Suprapubic skin (tissue), 4 donors: ENCODE measurements at places on chromosomes 1 and 21. TPM values are rescaled to one million over a fixed set of nuclear protein-coding genes. Genes with fewer than 3 reads are reported as not detected.

- peaks cover 18% of the 10 kb centered on the region for H3K4me1 ChIP-seq
- no peaks in the 10 kb centered on the region for H3K27me3 ChIP-seq
- H3K27ac ChIP-seq = no peak overlapping the region
- no peak for DNase-seq
These were observed 1.7 kb downstream of the COL8A2 start for GRCh38 chr1:36123356-36123755.

GRCh38 chr1:2014741-2015735, 4.1 kb upstream of the GABRD start:
- H3K36me3 ChIP-seq = no peaks in the 10 kb centered on the region
- H3K4me1 ChIP-seq = peaks cover 15% of the 10 kb centered on the region
- peaks cover 48% of the 10 kb centered on the region for H3K27me3 ChIP-seq
- H3K4me3 ChIP-seq = no peak overlapping the region
- H3K27ac ChIP-seq = no peak overlapping the region

GRCh38 chr1:221998186-221998612, 256.3 kb upstream of the DUSP10 start:
- DNase-seq = no peak
- no peaks in the 10 kb centered on the region for H3K27me3 ChIP-seq
- no peaks in the 10 kb centered on the region for H3K4me1 ChIP-seq

DNA sequence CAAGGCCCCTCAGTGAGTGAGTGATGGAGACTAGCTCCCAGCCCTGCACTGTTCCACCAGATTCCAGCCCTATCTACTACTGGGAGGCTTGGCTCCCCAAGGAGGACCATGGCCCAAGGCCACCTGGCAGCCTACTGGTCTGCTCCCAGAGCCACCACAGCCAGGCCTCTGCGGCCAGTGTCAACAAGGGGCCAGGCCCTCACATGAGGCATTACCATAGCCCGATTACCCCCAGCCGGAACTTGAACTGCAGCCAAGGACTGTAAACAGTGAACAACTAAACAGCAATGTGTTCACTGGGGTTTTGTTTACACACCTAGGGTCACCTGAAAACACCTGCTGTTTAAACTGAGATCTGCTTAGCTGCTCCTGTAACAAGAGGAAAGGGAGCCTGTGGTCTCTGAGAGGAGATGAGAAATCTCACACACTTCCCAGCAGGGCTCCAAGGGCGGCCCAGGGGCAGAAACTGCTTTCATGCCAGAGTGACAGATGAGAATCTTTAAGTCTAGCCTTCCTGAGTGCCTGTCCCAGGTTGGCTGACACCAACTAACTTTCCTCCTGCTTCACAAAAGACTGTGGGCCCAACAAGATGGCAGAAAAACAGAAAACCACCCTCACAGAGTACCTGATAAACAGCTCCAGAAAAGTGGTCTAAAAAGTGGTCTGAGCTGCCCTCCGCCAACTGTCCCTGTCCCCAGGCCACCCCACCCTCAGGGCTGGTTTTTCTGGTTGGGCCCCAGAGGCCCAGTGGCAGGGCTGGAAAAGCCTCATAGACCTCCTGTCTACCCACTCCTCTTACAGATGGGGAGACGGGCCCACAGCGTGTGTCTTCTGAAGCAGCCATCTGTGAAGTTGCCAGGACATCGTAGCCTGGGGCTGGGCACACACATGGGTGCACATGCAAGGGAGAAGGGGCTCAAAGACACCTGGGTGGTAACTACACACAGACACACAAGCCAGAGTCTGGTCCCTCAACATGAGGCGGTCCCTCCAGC, 28.8 kb downstream of the MEF2D start:
- no peaks in the 10 kb centered on the region for H3K27me3 ChIP-seq
- peaks cover 39% of the 10 kb centered on the region for H3K4me1 ChIP-seq
- DNase-seq = peak; percentile 76
- peak overlapping the region; percentile 44 for H3K27ac ChIP-seq
- no peak overlapping the region for H3K4me3 ChIP-seq
- peaks cover 100% of the 10 kb centered on the region for H3K36me3 ChIP-seq

DNA sequence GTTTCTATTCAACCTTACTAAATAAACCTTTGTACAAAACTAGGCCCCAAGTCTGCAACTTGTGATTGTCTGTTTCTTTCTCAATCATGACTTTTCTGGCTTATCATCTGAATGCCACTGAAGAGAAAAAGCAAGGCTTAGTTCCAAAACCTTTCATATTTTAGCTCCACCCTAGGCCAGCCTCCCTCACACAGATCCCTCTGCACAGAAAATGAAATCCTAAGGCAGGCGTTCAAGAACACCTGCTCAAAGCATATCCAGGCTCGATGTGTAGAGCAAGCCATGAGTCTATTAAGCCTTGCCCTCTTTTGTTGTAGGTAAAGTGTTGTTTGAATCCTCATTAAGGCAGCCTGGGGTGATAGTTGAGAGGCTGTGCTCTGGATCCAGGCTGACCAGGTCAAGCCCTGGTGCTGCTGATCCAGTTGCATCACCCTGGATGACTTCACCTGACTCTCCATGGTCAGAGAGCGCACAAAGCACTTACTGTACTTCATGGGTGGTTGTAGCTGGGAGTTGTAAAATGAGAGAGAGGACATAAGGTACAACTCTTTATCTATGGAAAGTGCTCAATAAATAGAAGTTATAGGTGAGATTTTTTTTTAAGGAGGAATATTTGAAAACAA, 39.0 kb downstream of the FYB2 start:
- H3K27ac ChIP-seq = no peak overlapping the region
- DNase-seq = no peak
- no peaks in the 10 kb centered on the region for H3K27me3 ChIP-seq
- no peak overlapping the region for H3K4me3 ChIP-seq
- no peaks in the 10 kb centered on the region for H3K4me1 ChIP-seq

DNA sequence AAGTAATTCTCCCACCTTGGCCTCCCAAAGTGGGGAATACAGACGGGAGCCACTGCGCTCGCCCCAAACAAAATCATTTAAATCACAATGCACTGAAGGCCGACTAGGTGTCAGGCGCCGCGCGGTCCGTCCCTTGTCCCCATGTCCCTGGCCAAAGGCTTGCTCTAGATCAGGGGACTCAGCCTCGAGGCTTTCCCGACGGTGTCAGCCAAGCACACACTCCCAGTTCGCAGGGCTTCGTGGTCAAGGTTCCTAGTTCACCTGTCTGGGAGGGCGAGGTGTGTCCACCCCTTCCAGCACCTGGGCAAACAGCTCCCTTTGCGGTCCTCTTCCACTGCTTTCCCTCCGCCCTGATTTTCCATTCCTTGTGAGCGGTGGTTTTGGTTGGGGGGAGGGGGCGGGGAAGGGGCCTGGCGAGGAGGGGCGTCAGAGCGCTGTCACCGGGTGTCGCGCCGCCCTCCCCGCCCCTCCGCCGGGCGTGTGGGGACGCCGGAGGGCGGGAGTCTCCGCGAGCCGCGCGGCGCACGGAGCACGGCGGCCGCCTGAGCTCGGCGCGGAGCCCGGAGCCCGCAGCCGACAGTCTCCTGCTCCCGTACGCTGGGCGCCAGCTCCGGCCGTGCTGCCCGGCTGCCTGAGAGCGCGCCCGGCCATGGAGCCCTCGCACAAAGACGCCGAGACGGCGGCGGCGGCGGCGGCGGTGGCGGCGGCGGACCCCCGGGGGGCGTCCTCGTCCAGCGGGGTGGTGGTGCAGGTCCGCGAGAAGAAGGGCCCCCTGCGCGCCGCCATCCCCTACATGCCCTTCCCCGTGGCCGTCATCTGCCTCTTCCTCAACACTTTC, at the start of gene STUM:
Gene STUM (plus strand): TSS at position 509 of the 838 bp plus-strand sequence. CDS start 141 bp downstream, at position 650.
- H3K4me1 ChIP-seq = peaks cover 35% of the 10 kb centered on the region
- H3K27ac ChIP-seq = peak within 1 kb of the TSS; percentile 42
- peaks cover 23% of the 10 kb centered on the region for H3K27me3 ChIP-seq
- H3K4me3 ChIP-seq = peak within 1 kb of the TSS; percentile 58
- H3K36me3 ChIP-seq = no peaks in the 10 kb centered on the region

- no peaks in the 10 kb centered on the region for H3K36me3 ChIP-seq
- H3K4me3 ChIP-seq = no peak overlapping the region
- no peak for DNase-seq
- peaks cover 16% of the 10 kb centered on the region for H3K4me1 ChIP-seq
- H3K27me3 ChIP-seq = no peaks in the 10 kb centered on the region
These were observed 24.2 kb upstream of the SYDE2 start for GRCh38 chr1:85224734-85225623.

DNA sequence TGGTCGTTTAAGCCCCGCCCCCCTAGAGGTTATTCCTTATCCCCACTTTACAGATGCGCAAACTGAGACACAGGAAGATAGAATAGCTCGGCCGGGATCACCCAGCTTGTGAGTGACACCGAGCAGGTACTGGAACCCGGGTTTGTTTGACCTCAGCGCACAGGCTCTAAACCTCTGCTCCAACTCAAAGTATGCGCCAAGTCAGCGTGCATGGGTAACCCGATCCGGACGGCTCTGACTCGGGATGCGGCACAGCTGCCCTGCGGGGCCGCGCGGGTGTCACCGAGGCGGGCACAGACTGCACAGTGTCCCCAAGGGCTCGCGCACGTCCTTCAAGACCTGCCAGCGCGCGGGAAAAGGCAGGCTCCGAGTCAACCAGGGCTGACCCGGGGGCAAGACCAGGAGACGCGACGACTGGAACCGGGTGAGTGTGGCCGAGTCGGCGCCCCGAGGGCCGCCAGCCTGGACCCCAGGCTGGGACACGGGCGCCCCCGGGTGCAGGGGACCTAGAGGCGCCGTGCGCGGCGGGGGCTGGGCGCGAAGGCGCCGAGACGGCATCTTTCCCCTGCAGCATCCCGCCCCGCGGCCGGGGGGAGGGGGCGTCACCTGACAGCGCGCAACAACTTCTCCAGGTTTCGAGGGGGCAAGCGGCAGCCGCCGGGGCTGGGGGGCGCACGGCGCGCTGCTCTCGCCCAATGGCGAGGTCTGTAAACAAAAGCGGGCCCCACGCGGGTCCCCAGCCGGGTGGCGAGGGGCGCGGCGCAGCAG, 101.9 kb upstream of the SOD1 start:
- peaks cover 37% of the 10 kb centered on the region for H3K27me3 ChIP-seq
- H3K4me3 ChIP-seq = peak overlapping the region; percentile 68
- no peaks in the 10 kb centered on the region for H3K36me3 ChIP-seq
- DNase-seq = no peak
- peaks cover 40% of the 10 kb centered on the region for H3K4me1 ChIP-seq
- H3K27ac ChIP-seq = no peak overlapping the region

- H3K36me3 ChIP-seq = no peaks in the 10 kb centered on the region
- no peaks in the 10 kb centered on the region for H3K27me3 ChIP-seq
- DNase-seq = no peak
- no peak overlapping the region for H3K27ac ChIP-seq
- no peak overlapping the region for H3K4me3 ChIP-seq
- peaks cover 74% of the 10 kb centered on the region for H3K4me1 ChIP-seq
These were observed 5.1 kb downstream of the LAMB3 start for GRCh38 chr1:209647156-209647555.

GRCh38 chr1:214101246-214101645, 113.5 kb downstream of the PROX1 start:
- no peak overlapping the region for H3K4me3 ChIP-seq
- H3K36me3 ChIP-seq = no peaks in the 10 kb centered on the region
- H3K27ac ChIP-seq = no peak overlapping the region
- no peaks in the 10 kb centered on the region for H3K4me1 ChIP-seq
- no peaks in the 10 kb centered on the region for H3K27me3 ChIP-seq
- DNase-seq = no peak

DNA sequence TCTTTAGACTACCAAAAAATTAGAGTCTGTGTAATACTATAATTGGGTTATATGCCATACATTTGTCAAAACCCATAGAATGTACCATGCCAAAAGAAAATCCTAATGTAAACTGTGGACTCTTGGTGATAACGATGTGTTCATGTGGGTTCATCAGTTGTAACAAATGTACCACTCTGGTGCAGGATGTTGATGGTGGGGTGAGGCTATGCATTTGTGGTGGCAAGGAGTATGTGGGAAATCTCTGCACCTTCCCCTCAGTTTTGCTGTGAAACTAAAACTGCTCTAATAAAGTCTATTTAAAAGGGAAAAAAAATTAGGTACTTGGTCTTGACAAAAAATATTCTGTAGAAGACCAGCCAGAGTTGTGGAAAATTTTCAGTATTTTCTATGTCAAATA, 43.4 kb downstream of the INKA2 start:
- H3K27ac ChIP-seq = no peak overlapping the region
- no peak overlapping the region for H3K4me3 ChIP-seq
- no peaks in the 10 kb centered on the region for H3K4me1 ChIP-seq
- no peaks in the 10 kb centered on the region for H3K27me3 ChIP-seq

DNA sequence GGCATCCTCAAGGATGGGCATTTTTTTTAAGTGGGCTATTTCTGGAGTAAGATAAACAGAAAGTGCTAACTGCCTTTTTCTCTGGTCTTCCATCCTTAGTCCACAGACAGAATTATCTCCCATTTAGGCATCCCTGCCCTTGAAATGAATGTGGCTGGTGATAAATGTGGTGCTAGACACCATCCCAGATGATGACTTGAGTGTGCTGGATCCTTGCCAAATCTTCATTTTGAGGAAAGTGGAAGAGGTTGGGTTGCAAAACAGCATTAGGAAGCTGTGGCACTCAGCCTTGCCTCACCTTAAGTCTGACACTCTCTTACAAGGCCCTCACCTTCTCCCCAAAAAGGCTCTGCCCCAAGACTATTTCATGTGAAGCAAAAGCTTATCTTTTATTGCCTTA, 19.2 kb downstream of the MAB21L3 start:
- peaks cover 15% of the 10 kb centered on the region for H3K36me3 ChIP-seq
- H3K27me3 ChIP-seq = no peaks in the 10 kb centered on the region
- no peak overlapping the region for H3K4me3 ChIP-seq
- DNase-seq = no peak

The AIRE gene
- not detected for total RNA-seq

The SAMSN1 gene
- 0.80 TPM for total RNA-seq

The OR2T11 gene
- 0.30 TPM for total RNA-seq

The LAD1 gene
- total RNA-seq = 207 TPM

The OLFML2B gene
- total RNA-seq = 5.2 TPM

The JTB gene
- total RNA-seq = 145 TPM
